ENCODE measurements at places on chromosomes 12 and 14.

DNA sequence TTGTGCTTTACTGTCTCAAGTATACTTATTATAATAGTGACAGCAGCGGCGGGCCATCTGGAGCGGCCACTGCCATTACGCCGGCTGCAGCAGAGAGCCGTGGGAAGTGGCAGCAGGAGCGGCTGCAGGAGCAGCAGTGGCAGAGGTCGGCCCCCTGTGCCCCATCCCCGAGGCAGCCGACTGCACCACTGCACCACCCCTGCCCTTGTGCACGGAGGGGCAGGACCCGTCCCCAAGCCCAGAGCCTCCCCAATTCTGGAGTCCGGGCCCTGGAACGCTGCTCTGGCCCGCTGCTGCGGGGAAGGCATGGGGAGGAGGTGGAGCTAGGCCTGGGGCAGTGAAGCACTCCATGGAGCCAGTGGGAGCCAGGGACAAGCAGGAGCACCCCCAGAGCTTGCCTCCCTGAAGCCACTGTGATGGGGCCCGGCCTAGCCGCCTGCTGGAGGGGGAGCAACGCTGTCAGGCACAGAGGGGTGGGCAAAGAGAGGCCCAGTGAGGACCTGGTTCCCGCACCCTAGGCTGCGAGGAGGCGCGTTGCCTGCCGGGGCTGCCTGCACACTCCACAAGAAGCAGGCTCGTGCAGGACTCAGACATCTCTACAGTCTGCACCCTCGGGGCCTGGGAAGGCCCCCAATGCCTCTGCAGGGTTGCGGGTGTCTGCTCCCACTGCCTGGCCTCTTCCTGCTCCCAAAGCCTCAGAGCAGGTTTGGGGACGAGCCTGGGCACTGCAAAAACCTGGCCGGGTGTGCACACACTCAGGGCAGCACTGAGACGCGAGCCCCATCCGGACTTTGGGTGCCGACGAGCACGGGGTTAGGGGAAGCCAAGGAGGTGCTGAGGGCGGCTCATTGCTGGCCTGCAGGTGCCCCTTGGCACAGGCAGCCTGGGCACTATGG lies 74.2 kb upstream of the RASSF8 start:
- DNase-seq = no peak

- DNase-seq = peak; percentile 79
Measured at GRCh38 chr12:116547955-116548501, 11.2 kb upstream of the MAP1LC3B2 start.

GRCh38 chr12:50249464-50250182 lies 33.7 kb downstream of the LIMA1 start:
- no peak for DNase-seq

GRCh38 chr12:107429006-107429705 lies 256.4 kb upstream of the PWP1 start:
- no peak for DNase-seq

GRCh38 chr12:48015954-48016353 lies 11.7 kb upstream of the COL2A1 start:
- no peak for DNase-seq

- peak; percentile 89 for DNase-seq
Measured at GRCh38 chr12:52976574-52977071, 27.7 kb downstream of the KRT18 start.

GRCh38 chr12:20805921-20806320 lies 4.6 kb upstream of the SLCO1B3 start:
- DNase-seq = no peak

GRCh38 chr12:117067638-117068037 lies 31.6 kb downstream of the TESC start:
- DNase-seq = no peak

- peak; percentile 69 for DNase-seq
Measured at GRCh38 chr12:1939801-1940607, 21.6 kb upstream of the CACNA2D4 start.

GRCh38 chr12:6361834-6362233 lies 13.5 kb downstream of the SCNN1A start:
- no peak for DNase-seq

- DNase-seq = no peak
Measured at GRCh38 chr12:114732426-114733030, 48.6 kb upstream of the TBX3 start.

GRCh38 chr14:96272777-96273473 lies 16.9 kb downstream of the BDKRB1 start:
- no peak for DNase-seq

DNA sequence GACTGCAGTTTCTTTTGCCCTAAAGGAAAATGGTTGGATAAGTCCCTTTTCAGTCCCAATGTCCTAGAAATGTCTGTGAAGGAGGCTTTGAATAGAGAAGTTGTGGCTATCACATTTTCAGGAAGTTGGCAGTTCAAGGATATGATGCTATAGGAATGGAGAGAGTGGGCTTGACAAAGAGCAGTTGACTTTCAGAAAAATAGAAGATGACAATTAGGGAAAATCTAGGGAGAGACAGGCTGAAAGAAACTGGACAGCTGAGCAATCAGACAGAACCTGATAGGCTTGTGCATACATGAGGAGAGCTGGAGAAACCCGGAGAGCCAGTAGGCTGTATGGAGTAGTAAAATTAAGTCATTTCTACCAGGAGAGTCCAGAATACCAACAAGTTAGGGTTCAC lies 50.5 kb downstream of the LMNTD1 start:
- no peak for DNase-seq

DNA sequence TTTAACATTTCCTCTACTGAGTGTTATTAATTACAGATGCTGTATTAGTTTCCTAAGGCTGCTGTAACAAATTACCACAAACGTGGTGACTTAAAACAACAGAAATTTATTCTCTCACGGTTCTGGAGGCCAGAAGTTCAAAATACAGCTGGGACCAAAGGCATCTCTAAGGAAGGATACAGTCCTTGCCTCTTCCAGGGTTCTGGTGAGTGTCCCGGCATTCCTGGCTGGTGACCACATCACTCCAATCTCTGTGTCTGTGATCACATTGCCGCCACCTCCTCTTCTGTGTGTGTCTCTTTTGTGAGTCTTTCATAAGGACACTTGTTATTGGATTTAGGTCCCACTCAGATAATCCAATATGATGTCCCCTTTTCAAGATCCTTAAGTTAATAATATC lies 85.1 kb upstream of the CCDC198 start:
- no peak for DNase-seq

DNA sequence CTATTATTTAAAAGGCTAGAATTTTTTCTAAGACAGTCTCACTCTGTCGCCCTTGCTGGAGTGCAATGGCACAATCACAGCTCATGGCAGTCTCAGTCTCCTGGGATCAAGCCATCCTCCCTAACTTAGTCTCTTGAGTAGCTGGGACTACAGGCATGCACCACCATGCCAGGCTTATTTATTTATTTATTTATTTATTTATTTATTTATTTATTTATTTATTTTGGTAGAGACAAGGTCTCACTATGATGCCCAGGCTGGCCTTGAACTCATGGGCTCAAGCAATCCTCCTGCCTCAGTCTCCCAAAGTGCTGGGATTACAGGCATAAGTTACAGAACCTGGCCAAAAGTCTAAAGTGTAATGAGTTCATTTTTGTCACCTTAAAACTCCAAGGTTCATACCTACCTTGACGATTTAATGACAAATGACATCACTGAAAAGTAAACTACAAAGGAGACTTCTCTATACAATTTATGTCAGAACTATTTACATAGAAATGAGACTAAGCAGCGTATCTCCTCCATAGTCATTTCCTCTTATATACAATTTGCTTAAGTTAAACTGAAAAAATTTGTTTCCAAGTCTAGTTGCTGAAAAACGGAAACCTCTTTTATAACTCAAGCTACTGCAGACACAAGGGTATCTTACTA lies 78.2 kb downstream of the EPS8 start:
- no peak for DNase-seq

GRCh38 chr12:22443379-22444316 lies 100.7 kb downstream of the C2CD5 start:
- DNase-seq = peak; percentile 73

DNA sequence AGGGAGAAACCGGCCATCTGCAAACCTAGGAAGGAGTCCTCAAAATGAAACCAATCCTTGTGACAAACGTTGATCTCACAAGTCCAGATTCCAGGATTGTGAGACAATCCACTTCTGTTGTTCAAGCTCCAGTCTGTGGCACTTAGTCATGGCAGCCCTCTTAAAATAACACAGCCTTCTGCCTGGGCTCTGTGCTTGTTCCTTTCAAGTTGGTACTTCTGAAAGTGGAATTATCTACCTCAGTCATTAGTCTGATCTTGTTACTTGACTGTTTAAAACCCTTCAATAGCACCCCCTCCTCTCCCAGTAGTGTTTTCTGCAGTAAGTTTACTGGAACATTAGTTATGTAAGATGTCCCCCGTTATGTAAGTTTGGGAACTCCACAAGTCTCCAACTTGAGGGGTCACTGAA lies 111.0 kb upstream of the HIF1A start:
- peak; percentile 84 for DNase-seq

DNA sequence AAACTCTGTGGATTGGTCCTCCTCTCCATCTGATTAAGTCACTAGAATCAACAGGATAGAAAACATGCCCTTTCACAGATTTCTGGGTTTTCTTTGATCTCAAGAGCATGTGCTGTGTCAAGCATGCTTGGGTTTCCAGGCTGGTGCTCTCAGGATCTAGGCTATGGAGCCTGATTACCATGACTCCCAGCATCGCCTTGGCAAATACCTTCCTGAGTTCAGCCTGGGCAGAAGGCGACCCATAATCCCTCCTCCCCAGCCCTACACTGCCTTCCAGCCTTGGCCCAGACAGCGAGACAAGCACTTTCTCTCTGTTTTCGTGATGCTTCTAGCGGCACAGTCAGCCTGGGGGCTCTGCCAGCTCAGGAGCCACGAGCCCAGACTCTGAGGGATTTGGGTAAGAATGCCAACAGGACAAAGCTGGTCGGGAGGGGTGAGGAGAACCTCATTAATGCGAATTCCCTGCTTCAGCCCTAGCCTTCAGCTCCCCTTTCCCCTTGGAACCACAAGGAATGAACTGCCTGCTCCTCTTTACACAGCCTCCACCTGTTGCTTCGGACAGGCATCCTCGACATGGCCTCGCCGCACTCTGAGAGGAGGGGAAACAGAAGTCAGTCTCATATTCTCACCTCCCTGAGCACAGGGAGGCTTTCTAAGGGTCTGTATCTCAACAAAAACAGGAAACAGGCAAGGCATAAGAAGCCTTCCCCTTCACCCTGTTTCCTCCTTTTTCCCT lies 227.1 kb downstream of the MSRB3 start:
- DNase-seq = no peak

- no peak for DNase-seq
Measured at GRCh38 chr12:94080341-94081009, 67.9 kb upstream of the PLXNC1 start.

DNA sequence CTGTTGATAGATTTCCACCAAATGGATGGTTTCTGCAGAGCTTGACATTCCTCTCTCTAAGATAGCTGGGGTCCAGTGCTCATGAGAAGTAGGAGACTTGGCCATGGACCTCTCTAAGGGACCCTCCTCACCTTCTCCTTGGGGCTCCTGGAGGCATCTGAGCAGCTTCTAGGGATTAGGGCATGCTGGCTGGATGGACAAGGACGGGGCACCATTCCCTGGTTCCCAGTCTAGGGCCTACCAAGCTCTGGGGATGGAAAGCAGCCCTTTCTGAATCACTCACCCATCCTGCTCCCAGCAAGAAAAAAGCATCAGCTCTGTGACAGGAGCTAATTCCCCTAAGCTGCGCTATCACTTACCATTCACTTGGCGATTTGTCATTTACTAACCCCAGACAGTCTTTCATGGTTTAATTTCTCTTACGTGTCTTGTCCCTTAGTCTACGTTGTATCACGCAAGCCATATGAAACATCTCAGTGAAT lies 39.5 kb downstream of the VWF start:
- no peak for DNase-seq

DNA sequence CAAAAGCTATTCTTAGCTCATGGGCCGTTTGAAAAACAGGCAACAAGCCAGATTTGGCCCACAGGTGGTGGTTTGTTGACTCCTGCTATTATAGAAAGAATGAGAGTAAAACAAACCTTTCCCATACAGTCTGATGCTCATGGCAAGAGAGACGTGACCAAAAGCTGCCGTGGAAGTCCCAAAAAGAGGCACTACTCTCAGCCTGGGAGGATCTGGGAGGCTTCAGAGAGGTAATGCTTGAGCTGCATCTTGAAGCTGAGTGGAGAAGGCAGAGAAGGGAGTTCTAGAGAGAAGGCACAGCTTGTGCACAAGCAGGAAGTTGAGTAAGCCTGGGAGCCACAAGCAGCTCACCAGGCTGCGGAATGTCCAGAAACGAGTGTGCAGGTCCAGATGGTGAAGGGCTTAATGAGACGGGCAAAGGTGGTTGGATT lies 9.6 kb downstream of the PLXNC1 start:
- no peak for DNase-seq

DNA sequence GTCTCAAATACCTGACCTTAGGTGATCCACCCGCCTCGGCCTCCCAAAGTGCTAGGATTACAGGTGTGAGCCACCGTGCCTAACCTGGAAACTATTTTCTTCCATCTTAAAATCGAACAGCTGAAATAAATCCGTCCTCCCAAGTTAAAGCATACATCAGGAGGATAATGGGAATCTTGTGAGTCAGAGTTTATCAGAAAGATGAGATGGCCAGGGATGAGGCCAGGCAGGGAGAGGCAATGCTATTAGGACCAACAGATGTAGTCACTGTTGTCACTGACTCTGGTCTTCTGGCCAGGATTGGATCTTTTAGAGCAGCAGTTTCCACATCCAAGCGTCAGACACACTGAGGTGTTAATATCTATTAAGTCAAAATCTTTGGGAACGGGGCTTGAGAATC lies 61.7 kb upstream of the USP44 start:
- DNase-seq = no peak

Measured in fibroblast of skin of right quadriceps (primary cell).